ENCODE measurements at places on chromosomes 3 and 15.
A peak's percentile ranks its signal among the peaks of the same experiment; 100 is the strongest.

GRCh38 chr3:1752205-1752604 lies 346.5 kb upstream of the CNTN4 start:
- no peak for DNase-seq

DNA sequence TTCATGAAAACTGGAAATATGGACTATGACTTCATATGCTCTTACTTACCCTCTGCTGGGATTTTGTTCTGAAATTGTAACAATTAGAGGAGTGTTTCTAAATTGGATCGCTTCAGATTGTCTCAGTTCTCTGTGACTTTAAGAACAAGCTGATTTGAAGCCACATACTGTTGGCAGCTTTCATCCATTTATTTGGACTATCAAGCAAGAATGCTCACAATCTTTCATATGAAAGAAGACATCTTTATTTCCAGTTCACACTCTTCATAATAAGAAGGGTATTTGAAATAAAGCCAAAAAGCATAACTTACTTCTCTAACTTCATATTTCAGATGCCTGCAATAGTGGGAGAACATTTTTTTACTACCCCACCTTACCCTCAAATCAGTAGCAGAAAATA lies 491.6 kb upstream of the TPRG1 start:
- DNase-seq, result peak; percentile 77

DNA sequence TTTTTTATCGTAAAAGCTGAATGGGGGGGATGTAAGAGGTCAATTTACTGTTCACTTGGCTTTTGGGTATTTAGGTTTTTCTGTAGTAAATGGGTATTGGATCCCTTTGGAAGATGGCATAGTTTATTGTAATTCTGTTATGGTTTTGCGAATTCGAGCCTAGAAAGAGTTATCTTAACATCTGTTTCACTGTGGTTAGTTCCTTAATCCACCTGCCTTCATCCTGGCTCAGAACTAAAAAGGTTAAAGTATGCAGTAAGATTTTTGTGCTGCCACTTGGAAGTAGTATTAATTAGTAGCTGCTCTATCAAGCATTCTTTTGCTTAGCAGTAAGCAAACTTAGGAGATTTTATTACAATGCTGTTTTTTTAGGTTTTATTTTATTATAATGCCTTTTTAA lies 62.4 kb downstream of the ARIH1 start:
- no peak for DNase-seq

DNA sequence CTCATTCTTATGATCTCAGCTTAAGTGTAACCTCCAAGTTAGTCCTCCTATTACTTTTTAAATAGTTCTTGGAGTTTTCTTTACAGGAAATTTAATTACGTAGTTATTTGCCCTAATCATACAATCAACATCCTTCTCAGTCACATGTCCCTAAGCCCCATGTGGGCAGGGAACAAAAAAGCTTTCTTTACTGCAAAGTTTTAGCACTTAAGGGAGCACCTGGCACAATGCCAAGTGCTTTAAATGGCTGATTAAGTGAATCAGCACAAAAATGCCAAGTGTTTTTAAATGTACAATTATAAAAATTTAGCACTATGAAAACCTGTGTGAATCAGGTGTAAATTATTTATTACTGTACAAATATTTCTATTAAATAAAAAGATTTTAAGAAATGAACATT lies 445.3 kb downstream of the C3orf38 start:
- DNase-seq, result no peak

DNA sequence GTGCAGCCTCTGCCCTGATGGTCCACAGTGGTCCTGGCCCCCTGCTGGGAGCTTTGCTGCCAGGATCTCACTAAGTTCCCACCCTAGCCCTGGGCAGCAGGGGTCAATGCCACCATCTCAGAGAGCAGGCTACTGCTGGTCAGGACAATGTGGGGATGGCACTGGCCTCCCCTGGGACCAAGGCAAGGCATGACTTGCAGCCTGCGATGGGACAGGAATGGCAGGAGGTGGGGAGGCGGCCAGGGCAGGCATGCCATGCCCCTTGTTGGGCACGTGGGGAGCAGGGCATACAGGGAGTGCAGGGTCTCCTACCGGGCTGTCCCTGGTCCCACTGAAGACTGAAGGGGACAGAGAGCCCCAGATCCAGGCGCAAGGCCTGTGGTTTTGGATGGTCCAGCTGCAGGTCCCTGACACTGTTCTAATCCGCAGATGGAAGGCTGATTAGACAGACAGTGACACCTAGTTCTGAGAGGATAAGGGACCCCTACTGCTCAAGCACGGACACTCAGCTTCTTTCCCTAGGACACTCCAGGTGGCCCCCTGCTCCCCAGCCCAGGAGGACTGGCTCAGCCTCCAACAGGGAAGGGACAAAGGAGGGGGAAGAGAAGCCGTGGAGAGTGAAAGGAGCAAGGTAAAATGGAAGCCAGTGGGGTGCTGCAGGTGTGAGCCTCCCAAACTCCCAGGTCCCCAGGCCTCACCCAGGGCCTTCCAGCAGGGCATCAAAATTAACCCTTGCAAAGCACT lies 69.2 kb upstream of the RPL32 start:
- DNase-seq, result no peak
